ENCODE measurements at places on chromosomes 7 and 10.

- DNase-seq = no peak
Observed at GRCh38 chr10:91856637-91857036, 52.6 kb downstream of the FGFBP3 start.

DNA sequence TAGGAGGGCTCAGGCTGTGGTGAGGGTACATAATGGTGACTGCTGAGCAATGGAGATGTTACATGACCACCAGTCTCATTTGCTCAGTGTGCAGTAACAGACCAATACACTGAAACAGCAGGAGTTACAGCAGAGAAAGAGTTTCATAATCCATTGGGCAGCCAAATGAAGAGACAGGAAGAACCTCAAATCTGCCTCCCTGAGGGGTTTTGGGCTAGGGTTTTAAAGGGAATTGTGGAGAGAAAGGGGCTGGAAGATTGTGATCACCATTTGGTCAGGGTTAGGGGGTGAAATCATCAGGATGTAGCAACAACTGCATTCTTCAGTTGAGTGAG is 838.3 kb downstream of the GRID1 start:
- no peak for DNase-seq

GRCh38 chr7:727806-728460 is 852 bp upstream of the PRKAR1B start:
- no peak for DNase-seq

DNA sequence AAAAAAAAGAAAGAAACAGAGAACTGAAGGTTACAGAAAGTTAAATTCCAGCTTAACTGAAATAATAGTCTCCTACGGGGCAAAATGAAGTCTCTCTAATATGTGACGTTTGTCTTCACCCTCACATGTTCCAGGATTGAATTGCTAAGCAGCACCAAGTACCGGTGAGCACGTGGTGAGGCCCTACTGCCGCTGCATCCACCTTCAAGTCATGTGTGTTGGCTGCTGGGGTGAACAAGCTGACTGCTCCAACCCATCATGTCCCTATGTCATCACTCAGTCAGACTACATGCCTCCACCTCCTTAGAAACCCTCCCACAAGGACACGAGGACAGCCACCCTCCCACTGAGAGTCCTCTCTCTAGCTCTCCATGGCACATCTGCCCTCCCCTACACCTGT is 35.4 kb upstream of the NPFFR1 start:
- DNase-seq = no peak

DNA sequence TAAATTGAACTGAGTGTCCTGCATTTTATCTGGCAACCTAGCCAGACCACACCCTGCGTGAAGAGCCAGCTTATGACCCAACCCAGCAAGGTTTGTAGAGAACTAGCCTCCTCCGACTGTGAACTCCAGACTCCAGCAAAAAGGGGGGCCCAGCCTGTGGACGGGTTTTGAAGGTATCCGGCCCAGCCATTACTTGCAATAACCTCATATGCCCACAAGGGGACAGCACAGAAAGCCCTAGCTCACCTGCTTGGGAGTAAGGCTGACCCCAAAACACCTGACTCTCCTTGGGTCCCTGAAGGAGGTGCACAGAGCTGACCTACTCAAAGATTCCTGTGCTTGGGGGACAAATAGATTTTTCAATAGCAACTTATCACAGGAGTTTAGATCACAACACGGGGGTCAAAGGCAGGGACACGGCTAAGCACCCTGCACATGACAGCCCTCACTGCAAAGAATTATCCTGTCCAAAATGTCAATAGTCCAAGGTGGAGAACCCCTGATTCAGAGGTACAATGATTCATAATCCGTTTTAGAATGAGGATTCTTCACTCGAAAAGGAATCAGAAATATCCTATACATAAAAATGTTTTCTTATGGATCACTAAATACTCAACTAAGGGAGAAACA is 4.6 kb downstream of the TRPV6 start:
- DNase-seq = no peak

- no peak for DNase-seq
Observed at GRCh38 chr7:84372155-84372621, 177.6 kb upstream of the SEMA3A start.

DNA sequence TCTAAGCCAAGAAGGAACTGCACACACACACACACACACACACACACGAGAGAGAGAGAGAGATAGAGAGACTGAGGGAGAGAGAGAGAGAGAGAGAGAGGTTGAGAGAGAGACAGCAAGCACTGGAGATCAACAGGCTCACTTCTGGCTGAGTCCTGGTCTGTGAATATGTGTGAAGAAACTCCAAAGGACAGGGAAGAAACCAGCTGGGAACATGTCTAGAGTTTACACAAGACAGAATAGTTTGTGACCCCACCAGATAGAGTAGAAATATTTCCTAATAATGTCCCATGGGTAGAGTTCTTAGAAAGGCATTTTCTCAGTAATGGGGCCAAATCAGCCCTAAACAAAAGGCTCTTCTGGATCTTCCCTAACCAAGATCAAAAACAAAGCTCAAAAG is 155.5 kb upstream of the IGFBP3 start:
- DNase-seq = no peak

GRCh38 chr7:30430276-30430675 is 48.3 kb downstream of the NOD1 start:
- DNase-seq = no peak

DNA sequence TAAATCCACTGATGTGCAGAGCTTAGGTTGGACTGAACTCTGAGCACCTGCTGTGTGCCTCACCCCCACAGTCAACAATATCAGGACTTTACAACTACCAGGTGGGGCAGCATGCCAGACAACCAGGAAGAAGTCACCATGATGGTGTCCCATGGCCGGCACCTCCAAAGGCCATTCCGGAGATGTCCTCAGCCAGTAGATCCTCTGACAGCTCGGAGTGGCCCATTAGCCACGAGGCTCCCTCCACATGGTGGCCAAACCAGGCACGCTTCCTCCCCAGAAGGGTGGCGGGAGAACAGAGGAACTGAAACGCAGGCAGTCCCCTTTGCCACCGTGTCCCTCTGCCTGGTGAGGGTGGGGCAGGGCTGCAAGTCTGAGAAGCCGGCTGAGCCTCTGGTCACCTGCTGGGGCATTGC is 390.0 kb downstream of the TNS3 start:
- no peak for DNase-seq

DNA sequence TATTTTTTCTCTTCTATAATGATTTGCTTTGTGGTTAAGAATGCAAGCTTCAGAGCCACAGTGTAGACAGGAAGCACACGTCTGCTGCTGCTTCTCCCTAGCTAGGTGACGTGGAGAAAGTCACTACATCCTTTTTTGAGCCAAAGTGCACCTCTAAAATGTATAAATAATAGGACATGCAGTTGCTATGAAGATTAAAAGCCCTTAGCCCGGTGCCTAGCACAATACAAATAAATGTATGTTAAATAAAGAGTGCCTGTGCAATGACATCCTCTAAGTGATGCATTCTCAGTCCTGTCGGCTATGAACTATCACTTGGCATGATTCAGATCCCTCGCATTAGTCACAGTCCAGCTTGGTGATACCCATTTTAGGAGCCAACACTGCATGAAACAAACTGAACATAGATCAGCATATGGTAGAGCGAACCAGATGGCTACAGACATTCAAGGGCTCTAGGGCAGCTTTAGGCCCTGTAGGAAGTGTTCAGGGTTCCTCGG is 4.8 kb upstream of the TRDMT1 start:
- no peak for DNase-seq

DNA sequence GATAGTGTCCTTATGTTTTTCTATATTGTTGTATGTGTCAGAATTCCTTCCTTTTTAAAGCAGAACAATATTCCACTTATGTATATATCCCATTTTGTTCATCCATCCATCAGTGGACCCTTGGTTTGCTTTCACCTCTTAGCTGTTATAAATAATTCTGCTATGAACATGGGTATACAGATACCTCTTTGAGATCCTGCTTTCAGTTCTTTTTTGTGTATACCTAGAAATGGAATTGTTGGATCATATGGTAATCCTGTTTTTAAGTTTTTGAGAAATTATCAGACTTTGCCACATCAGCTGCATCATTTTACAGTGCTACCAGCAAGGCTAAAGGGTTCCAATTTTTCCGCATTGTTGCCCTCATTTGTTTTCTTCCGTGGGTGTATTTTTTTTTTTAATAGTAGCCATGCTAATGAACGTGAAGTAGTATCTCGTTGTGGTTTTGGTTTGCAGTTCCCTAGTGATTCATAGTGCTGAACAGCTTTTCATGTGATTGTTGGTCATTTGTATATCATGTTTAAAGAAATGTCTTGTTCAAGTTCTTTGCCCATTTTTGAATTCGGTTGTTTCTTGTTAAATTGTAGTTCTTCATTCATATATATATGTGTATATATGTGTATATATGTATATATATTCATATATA is 87.8 kb downstream of the LCOR start:
- no peak for DNase-seq

GRCh38 chr10:15158972-15159371 is 9.5 kb downstream of the NMT2 start:
- DNase-seq = no peak

- no peak for DNase-seq
Observed at GRCh38 chr10:70742537-70743429, 42.4 kb downstream of the TBATA start.

DNA sequence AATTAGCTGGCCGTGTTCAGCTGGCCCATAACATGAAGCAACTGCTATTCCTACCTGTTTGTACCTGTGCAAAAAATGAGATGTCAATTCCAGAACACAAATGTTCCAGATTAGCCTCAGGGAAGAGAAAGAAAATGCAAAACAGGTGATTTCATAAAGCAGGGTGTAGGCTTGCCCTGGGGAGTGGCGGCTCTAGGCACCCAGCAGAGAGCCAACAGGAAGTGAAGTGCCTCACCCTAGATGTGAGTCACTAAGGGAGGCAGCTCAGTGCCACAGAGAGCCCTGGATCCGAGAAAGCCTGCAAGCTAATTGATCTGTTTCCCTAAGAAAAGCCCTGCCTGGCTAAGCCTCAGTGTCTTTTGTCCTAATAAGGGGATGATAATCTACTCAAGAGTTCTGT is 240.0 kb downstream of the ARHGAP21 start:
- DNase-seq = no peak

GRCh38 chr10:78746155-78746763 is 322.5 kb upstream of the ZMIZ1 start:
- DNase-seq = no peak

DNA sequence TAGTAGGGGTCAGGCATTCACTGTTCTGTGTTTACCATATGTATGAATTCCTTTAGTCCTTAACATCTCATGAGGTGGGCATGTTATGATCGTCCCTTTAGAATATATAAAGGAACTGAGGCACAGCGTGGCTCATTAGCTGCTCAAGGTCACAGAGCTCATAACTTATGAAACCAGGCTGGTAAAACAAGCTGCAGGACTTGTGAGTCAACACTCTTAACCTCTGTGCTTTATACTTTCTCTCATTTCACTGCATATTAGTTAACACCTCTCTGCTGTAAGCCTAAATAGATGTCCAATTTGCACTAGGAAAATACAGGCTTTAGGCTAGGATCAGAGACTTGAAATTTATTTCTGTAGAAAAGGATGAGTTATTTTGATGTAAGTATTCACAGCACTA is 180.3 kb upstream of the HDAC9 start:
- DNase-seq = no peak

GRCh38 chr7:43138710-43139109 is 26.3 kb downstream of the HECW1 start:
- no peak for DNase-seq

Data from renal cortex interstitium (tissue), 15 donors.